ENCODE measurements at places on chromosomes 13 and 19.

GRCh38 chr13:64007339-64007738, 2591.7 kb upstream of the PCDH20 start:
- DNase-seq: no peak

DNA sequence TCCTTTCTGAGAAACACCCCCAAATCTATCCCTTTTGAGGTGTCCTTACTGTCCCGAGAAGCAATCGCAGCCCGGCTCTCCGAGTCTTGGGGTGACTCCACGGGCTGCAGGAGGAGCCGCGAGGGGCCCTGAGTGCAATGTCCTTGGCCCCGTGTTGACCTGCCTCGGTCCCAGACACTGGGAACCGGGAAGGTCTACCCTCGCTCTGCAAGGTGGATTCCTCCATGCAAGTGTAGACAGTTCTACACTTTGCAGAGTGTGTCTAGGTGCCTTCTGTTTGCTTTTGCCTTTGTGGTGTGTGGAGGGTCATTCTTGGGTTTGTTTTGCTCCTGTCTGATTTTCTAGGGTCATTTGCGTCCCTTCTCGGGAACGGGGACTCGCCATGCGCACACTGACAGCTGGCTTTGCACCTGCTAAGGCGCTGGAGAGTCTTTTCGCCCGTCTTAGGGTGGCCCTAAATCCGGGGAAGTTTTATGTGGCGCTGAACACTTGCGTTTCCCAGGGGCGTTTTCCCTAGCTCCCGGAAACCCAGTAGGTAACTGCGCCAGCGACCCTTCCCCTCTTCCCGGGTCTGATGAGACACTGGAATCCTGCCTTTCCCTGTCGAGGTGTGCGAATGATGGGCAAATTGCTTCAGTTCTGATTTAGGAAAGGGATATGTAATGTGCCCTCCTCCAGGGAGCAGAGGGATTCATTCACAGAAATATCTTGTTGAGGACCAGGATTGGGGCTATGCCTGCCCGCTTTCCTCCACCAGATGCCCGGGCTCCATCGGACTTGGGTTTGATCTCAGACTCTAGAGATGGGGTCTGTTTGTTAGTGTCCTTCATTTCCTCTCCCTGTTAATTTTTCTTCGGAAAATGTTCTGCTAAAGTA, 755 bp downstream of the SERTM1 start:
- DNase-seq: peak; percentile 1

DNA sequence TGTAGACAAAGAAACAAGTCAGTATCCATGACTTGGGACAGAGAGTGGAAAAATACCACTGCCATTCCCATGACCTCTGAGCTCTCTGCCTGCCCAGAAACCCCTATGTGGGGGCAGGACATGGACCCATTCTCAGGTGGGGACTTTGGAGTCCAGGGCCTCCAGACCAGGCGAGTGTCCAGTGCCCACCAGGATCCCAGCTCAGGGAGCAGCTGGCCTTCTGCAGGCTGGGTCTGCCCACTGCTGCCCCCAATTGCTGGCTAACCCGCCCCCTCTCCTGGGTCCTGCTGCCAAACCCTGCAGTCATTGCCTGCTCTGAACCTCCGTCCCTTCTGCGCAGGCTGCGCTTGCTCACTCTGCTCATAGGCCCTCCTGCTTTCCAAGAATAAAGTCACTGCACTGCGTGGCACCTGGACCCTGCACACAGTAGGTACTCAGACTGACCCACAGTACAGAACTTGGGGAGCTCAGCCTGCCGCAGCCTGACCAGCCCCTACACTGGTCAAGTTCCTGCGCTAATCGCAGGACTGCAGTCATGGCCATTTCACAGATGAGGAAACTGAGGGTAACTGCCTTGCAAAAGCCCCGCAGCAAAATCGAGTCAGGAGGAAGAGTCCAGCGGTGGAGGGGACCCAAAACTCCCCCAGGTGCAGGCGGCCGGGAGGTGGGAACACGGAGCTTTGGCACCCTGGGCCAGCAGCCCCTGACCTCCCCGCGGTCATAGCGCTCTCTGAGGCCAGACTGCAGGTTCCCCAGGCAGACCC, 774 bp downstream of the SLC7A10 start:
- DNase-seq: no peak

DNA sequence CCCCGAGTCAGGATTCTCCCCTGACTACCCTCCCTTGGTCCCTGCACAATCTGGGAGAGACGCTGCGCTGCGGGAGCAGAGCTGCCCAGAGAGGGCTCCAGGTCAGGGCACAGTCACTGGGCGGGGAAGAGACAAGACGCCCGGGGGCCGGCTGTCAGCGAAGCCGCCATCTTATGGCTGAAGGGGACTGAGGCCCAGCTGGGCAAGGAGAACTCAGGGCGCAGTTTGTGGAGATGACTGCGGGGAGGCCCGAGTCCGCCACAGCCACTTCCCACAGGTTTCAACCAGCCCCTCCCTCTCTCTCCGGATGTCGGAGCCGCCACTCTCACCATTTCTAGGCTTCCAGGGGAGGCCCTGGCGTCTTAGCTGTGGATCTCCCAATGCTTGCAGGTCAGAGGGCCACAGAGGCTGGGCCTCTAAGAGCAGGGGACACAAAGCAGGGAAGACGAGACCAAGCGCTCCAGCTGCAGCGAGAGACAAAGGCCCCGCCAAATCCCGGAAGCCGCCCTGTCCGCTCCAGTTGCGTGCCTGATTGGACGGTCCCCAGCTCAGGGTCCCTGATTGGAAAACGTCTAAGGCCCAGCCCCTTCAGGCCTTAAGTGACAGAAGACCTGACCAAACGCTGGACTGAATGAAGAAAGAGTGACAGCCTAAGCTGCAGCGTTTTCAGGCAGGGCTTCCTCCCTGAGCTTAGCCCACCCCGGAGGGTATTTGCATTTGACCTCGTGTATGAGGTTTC, at the start of gene ZNF724:
TSS of gene ZNF724 (minus strand) at position 484 of the 739 bp plus-strand sequence. CDS start at position 332, 152 bp downstream.
- DNase-seq: peak; percentile 96

DNA sequence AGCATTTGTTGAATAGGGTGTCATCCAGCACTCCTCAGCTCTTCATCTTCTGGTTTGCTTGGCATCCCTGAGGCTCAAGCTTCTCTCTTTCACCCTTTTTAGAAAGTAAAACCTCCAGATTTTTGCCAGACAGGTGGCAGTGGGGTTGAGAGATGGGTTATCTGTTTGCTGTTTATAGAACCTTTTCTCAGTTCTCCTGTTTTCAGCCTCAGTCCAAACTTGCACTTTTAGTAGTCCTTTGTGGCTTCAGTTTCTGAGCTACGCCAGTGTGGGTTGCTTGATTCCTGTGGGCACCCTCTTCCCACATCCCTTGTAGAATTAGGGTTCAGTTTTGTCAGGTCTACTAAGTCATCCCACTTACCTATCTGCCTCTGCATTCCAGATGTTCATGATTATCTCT, 147.9 kb downstream of the PAN3 start:
- no peak for DNase-seq

- DNase-seq: no peak
Observed at GRCh38 chr13:102495663-102496062, 93.8 kb upstream of the FGF14 start.

GRCh38 chr19:38224014-38224862, at the start of gene DPF1:
Gene DPF1 (minus strand): TSS chr19:38224222. CDS start chr19:38224142, 80 bp downstream.
- peak; percentile 78 for DNase-seq

GRCh38 chr19:35030257-35031071, at the start of gene SCN1B:
Gene SCN1B (plus strand): TSS chr19:35030470. CDS start chr19:35030821, 351 bp downstream.
- peak; percentile 48 for DNase-seq

GRCh38 chr13:73390100-73390499, 331.3 kb downstream of the KLF5 start:
- no peak for DNase-seq

- DNase-seq: no peak
Observed at GRCh38 chr13:46063292-46063691, 10.7 kb upstream of the ZC3H13 start.

- peak; percentile 88 for DNase-seq
Observed at GRCh38 chr19:926589-927350, 935 bp downstream of the ARID3A start.

DNA sequence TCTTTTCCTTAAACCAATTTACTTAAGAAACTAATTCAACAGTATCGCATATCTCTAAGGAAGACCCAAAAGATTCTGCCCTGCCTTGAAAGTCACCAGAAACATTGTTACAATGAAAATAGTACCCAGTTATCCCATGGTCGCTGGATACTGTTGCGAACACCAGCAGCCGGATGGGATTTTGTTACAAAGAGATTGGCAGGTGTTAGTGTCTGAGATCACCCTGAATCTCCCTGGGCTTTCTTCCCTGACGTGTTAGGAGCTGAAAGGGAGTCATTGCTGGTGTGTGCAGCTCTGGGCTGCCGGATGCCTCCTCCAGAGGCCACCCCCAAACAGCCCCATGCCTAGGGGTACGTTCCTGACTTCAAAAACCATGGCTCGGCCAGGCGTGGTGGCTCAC, 38.2 kb downstream of the PTPRS start:
- no peak for DNase-seq
